Endothelial cell (in vitro differentiated cells): ENCODE measurements at places on chromosomes 13 and 19.
A peak's percentile ranks its signal among the peaks of the same experiment; 100 is the strongest.

- no peak for DNase-seq
These were observed 22.1 kb downstream of the MIPEP start for GRCh38 chr13:23867027-23867491.

- DNase-seq: no peak
These were observed 175.8 kb downstream of the KCNRG start for GRCh38 chr13:50191004-50191403.

GRCh38 chr13:99726282-99726894 is 225.1 kb downstream of the TM9SF2 start:
- no peak for DNase-seq

DNA sequence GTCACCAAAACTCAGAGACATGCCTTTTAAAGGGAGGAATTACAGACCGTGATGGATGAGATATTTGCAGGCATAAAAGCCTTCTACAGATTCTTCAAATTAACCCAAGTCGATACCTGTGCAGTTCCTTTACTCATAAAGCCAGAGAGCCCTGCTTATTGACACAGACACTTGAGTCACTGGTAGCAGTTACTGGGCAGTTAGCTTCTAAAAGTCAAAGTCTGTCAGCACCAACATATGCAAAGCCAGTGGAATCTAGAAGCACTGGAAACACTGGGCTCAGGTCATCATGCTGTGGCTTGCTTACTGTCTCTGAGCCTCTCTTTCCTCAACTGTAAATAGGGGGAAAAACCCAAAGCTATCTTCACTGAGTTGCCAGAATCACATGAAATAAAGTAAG is 25.7 kb upstream of the LRCH1 start:
- no peak for DNase-seq

GRCh38 chr13:28753208-28753892 is 34.6 kb upstream of the SLC46A3 start:
- DNase-seq: no peak

- DNase-seq: no peak
These were observed 148.4 kb downstream of the AKAP11 start for GRCh38 chr13:42420304-42420703.

DNA sequence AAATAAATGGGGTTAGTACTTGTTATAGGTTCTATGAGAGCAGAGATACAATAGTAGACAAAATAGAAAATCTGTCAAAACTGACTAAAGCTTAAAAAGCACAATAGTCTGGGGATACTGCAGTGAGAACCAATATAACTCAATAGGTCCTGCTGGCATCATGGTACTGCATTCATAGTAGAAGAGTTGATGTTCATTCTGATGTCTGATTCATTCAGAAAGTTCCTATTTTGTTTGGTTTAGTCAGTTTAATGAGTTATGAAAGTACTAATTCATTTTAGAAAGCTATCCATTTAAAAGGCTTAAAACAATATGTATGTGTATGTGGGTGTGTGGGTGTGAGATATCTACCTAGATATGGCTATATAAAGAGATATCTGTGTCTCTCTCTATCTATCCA is 152.8 kb downstream of the LHFPL6 start:
- no peak for DNase-seq

DNA sequence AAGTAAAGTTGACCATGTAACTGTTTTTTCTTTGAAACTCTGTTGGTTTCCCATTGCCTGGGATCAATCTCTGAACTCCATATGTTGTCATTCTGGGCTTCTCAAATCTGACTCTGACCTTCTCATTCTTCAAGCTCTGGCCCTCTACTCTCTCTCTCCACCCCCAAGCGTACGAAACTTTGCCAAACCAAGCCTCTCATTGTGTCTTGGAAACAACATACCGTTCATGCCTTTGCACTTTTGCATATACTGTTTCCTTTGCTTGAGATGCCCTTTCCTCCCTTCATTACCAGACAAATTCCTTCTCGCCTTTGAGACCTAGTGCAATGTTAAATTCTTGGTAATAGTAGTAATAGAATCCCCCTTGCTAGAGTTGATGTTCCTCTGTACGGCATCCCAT is 113.7 kb downstream of the OLFM4 start:
- DNase-seq: no peak

GRCh38 chr13:42328672-42329071 is 56.7 kb downstream of the AKAP11 start:
- no peak for DNase-seq

DNA sequence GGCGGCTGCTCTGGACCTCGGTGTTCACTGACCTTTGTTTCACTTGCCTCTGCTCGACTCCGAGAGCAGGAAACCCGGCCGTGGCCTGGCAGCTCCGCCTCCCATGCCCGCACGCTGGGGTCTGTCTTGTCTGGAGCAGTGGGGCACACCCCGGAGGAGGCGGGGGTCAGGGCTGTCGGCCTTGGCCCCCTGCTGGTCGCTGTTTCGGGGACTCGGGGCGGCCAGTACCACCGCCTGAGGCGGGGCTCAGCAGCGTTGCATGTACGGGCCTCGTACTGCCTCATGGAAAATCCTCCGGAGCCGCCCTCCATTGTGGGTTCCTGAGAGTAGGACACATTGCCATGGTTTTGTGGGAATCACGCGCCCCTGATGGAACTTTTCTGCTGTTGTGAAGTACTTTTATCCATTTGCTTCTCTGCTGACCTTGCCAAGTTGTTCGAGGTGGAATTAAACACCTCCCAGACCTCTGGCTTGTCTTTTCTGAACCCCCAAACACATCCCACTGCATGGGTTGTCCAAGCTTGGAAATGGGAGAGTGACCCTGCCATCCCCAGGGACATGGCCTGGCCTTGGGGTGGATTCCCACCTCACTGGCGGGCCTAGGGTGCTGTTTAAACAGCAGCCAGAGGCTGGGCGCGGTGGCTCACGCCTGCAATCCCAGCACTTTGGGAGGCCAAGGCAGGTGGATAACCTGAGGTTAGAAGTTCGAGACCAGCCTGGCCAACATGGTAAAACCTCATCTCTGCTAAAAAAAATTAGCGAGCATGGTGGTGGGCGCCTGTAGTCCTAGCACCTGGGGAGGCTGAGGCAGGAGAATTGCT is 5.5 kb upstream of the NDUFS7 start:
- no peak for DNase-seq

DNA sequence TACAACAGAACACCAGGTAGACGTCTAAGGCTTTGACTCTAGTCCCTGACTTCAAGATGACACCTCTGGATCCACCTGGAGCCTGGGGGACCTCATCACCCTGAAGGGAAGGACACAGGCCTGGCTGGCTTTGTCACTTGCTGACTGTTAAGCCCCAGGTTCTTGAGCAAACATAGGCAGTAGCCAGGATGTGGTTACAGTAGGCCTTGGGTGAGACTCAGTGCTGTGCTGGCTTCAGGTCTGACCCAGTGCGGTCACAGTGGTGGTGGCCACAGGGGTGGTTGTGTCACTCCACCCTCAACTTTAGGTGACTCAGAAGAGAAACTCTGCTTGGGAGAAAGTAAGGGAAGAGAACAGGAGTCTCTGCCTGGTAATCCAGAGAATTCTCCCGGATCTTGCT is 497.8 kb downstream of the UQCRFS1 start:
- no peak for DNase-seq

DNA sequence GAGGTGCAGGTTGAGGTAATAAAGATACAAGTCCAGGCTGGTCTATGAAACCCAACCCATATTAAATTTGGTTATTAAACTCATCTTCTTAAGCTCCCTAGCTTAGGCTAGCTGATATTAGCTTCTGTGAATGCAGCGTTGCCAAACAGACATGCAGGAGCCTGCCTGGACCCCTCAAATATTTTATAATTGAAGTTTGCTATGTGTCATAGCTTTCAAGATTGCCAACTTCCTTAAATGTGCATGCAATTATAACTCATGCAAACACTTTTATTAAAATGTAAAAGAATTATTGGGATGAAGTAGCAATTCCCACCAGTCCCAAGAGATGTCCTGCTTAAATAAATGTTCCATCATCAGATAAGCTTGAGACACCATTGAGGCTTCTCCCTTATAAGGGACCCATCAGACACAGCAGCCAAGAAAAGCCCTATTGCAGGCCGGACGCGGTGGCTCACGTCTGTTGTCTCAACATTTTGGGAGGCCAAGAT is 51.3 kb downstream of the MBNL2 start:
- DNase-seq: no peak

- no peak for DNase-seq
These were observed 1.1 kb downstream of the KCTD4 start for GRCh38 chr13:45199711-45200110.

- DNase-seq: no peak
These were observed 1.6 kb upstream of the ADAMTS10 start for GRCh38 chr19:8611877-8612806.

GRCh38 chr19:48881741-48882657 is 9.8 kb downstream of the PPP1R15A start:
- DNase-seq: no peak

- peak; percentile 73 for DNase-seq
These were observed 1.8 kb upstream of the CEACAM8 start for GRCh38 chr19:42596391-42597072.

- DNase-seq: no peak
These were observed 106.4 kb downstream of the INSR start for GRCh38 chr19:7187605-7188339.

DNA sequence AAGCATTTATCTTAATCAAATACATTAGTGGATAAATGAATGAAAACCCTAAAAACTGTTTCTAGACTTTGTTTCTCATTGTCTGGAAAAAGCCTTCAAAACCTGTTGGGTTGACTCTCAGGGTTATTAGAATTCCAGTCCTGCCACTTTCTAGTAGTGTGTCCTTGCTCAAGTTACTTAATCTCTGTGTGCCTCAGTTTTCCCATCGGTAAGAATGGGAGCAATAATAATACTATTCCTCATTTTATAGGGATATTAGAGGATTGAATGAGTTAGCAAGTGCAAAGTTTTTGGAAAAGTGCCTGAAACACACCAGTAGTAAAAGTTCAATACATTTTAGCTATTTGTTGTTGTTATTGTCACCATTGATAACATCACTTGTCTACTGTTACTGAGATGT is 2.9 kb downstream of the URAD start:
- no peak for DNase-seq

DNA sequence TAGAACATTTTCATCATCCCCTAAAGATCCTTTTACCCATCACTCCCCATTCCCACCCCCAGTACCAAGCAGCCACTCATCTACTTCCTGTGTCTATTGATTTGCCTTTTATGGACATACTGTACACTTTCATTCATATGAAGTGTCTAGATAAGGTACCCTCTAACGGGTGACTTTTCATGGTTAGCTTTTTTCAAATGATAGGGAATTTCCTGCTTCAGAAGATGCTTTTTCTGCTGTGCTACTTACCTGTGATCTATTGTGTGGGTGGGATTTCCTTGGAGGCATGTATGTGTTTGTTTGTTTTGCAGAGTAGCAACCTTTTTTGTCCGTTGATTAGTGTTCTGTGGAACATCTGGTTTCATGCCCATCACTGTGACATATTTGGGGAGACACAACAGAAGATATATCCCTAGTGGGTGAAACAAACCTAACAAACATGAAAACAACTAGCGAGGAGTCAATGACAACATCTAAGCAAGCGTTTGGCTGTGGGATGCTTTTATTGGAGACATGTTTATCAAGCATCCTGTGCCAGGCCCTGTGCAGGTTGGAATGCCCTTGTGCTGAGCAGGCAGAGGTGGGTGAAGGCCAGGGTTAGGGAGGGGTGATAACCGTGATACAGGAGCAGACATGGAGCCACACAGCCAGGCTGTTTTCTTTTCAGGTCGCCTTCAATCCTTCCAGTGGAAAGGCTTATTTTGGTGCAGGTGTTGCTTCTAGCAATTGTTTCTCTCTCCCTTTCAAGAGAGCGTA is 17.6 kb downstream of the SPINT2 start:
- no peak for DNase-seq

- no peak for DNase-seq
These were observed 27.0 kb downstream of the WTIP start for GRCh38 chr19:34508540-34508939.

DNA sequence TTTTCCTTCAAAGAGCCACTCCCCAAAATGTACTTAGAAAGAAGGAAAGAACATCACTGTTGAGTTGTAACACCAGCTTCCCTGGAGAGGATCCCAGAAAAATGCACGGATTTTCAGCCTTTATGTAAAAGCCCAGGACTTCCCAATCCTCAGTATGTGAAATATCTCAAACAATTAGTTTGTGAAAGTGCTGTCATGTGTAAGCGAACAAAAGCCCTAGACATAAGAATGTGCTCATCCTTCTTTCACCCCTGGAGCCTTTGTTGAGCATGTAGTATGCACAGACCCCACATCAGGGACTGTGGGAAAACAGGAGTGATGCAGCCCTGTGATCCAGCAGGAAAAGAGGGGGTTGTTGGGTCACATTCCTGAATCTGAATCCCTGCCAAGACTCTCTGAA is 441.4 kb upstream of the ZNF507 start:
- DNase-seq: no peak

DNA sequence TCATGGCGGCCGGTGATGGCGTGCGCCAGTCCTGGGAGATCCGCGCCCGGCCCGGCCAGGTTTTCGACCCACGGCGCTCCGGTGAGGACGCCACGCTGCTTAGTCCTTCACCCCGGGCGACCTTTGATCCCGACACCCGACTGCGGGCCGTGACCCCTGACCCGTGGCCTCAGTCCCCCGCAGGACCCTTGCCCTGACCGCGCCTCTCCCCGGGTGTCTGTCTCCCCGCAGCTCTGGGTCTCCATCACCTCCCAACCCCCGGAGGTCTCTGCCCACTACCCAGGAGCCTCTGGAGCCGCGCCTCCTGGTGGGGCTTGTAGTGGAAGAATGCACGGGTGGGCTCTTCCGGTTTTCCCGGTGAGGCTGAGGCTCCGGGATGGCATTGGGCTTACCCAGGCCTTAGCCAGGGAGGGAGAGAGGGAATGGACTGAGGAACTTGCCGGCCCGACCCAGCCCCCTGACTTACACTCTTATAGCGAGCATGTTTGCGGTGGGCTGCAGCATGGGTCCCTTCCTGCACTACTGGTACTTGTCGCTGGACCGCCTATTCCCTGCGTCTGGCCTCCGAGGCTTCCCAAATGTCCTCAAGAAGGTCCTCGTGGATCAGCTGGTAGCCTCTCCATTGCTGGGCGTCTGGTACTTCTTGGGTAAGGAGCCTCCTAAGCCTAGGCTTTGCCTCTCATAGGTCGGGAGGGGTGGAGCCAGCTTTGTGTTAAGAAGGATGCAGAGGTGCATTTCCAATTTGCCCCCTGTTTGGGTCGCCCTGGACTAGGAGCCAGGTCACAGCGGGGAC is 566 bp downstream of the MPV17L2 start:
- DNase-seq: peak; percentile 29

GRCh38 chr13:59991395-59991794 is 172.3 kb downstream of the DIAPH3 start:
- no peak for DNase-seq

GRCh38 chr19:4811328-4812131 is 20.0 kb downstream of the TICAM1 start:
- peak; percentile 94 for DNase-seq
